ENCODE measurements at places on chromosomes 3 and 15. TPM values are rescaled to one million over a fixed set of nuclear protein-coding genes. Genes with fewer than 3 reads are reported as not detected.

- H3K27ac ChIP-seq: no peak overlapping the region
- no peak for DNase-seq
- H3K4me3 ChIP-seq: no peak overlapping the region
- no peaks in the 10 kb centered on the region for H3K4me1 ChIP-seq
- H3K36me3 ChIP-seq: no peaks in the 10 kb centered on the region
Observed at GRCh38 chr3:112709911-112710310, 69.0 kb upstream of the CCDC80 start.

GRCh38 chr3:27385504-27385903 is 16.3 kb upstream of the NEK10 start:
- no peak overlapping the region for H3K4me3 ChIP-seq
- no peak overlapping the region for H3K27ac ChIP-seq
- no peaks in the 10 kb centered on the region for H3K36me3 ChIP-seq
- H3K4me1 ChIP-seq: no peaks in the 10 kb centered on the region

GRCh38 chr15:98778960-98779359 is 130.6 kb downstream of the IGF1R start:
- H3K27ac ChIP-seq: no peak overlapping the region
- no peaks in the 10 kb centered on the region for H3K27me3 ChIP-seq
- peaks cover 15% of the 10 kb centered on the region for H3K4me1 ChIP-seq
- H3K4me3 ChIP-seq: no peak overlapping the region
- no peaks in the 10 kb centered on the region for H3K36me3 ChIP-seq

Gene PRICKLE2
- total RNA-seq: 34.8 TPM

Gene MOBP
- total RNA-seq: not detected

Gene ANKUB1
- 3.8 TPM for total RNA-seq

Data from ovary (tissue), 10 donors.